ENCODE measurements at places on chromosomes 3 and 15. TPM values are rescaled to one million over a fixed set of nuclear protein-coding genes. Genes with fewer than 3 reads are reported as not detected.

The APOD gene
- total RNA-seq = 1.8 TPM

GRCh38 chr15:31349233-31350141, 22.9 kb downstream of the KLF13 start:
- no peak for DNase-seq

The SOX14 gene
- not detected for total RNA-seq

GRCh38 chr15:52798529-52799101, 8.5 kb upstream of the ONECUT1 start:
- DNase-seq = no peak

DNA sequence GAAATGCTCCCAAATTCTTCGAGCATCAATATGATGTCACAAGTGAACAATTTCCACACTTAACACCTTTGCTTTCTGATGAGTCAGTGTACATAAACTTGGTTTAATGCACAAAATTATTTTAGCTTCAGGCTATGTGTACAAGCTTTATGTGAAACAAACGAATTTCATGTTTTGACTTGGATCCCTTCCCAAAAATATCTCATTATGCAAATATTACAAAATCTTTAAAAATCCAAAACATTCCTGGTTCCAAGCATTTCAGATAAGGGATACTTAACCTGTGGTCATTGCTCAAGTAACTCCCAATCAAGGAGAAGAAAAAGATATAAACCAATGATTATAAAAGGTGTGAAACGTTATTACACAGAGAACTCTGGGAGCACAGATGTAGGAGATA, 25.2 kb downstream of the RAB5A start:
- no peak for DNase-seq

GRCh38 chr15:66777596-66778313, 75.7 kb downstream of the SMAD6 start:
- DNase-seq = no peak
